ENCODE measurements at places on chromosomes 2 and 18.

DNA sequence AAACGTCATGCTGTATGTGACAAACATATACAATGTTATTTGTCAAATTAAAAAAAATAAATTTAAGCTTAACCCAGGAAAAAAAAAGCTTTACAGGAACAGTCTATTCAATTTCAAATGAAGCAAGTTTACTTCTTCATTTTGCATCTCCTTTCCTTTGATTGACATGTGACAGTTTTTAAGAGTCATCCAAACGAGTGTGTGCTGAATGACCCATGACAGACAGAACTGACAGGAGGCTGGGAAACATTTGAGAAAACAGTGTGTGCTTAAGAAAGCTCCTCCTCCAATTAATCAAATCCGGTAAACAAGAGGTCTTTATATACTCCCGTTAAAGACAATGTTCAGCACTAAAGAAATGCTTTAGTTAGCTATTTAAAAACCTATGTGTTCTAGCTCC, 177.7 kb downstream of the SRBD1 start:
- DNase-seq: no peak

DNA sequence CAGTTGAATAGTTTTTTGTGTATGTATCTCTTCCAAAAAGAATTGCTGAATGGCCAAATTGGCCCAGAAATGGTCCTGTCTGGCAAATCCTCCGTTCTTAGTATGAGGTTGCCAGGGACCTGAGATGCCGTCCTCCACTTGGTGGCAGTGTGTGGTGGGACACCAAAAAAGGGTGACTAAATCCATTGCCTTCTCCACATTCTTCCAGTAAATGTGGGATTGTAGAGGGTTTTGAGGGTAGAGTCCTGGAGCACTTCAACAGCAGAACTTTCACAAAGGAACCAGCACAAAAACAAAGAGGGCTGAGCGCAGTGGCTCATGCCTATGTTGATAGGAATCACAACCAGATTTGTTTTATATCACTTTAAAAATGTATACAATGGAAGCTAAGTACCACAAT, 199.9 kb downstream of the BCL2 start:
- DNase-seq: no peak

GRCh38 chr18:50558948-50559751, 737 bp upstream of the MAPK4 start:
- DNase-seq: no peak

- no peak for DNase-seq
These were observed 728.1 kb upstream of the SOX11 start for GRCh38 chr2:4964001-4964540.

DNA sequence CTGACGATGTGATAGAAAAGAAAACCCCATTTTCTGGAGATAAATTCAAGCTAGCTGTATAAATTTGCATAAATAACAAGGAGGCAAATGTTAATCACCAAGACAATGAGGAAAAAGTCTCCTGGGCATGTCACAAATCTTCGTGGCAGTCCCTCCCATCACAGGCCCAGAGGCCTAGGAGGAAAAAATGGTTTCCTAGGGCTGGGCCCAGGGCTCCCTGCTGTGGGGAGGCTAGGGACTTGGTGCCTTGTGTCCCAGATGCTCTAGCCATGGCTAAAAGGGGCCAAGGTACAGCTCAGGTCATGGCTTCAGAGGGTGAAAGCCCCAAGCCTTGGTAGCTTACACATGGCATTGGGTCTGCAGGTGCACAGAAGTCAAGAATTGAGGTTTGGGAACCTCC, 134.6 kb downstream of the CABLES1 start:
- no peak for DNase-seq

DNA sequence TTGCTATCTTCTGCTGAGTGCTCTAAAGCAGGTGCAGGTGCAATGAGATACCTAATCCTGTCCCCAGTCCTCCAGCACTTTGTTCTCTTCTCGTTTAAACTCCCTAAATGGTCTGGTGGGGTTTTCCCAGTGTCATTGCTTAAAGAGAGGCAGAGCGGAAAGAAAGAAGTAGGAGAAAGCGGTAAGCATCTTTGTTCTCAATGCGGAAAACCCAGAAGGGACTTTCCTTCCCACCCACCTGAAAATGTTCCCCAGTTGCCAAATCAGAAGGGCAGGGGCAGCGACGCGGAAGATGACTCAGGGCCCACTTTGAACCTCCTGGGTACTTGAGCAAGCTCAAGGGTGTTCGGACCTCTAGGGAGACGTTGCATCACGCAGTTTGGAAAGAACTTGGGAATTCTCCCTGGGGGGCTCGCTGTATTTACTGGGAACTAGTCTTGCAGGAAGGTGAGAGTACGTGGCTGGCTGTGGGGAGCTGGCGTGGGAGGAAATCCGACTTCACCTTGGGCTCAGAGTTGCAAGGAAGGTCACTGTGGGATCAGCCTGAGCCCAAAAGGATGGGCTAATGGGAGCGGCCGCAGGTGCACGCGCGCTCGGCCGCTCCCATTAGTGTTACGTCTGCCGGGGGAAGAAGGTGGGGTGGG, 589 bp upstream of the SGPP2 start:
- no peak for DNase-seq

- DNase-seq: no peak
These were observed 84.5 kb downstream of the DOCK10 start for GRCh38 chr2:224957540-224958461.

DNA sequence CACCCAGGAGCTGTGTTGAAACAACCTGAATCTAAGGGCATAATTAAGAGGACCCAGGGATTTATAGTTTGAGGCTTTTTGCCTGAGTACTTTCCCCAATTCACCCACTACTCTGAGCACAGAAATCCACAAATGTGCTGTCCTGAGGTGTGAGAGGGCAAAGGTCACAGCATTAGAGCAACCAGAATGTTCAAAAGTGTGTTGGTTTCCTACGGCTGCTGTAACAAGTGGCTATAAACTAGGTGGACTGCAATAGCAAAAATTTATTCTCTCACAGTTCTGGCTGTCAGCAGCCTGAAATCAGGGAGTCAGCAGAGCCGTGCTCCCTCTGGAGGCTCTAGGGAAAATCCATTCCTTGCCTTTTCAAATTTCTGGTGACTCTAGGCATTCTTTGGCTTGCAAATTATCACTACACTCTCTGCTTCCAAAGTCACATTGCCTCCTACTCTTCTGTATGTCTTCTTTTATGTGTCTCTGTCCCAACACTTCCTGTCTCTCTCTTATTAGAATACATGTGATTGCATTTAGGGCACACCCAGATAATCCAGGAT, 91.4 kb upstream of the TACR1 start:
- peak; percentile 3 for DNase-seq

DNA sequence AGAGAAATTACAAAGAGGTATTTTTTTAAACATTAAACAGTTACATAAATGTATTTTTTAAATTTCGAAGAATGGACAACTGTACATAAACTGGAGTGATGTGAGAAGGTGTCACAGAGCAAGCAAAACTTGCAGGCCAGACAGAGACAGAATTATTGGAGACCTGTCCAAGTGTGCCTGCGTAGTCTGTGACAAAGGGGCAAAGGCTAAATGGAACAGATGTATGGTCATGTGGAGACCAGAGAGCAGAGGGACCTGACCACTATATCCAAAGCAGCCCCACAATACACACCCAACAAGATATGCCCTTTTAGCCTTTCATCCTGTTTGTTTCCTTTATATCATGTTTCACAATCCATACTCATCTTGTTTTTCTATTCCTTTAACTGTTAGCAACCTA, 225.3 kb upstream of the VWC2L start:
- no peak for DNase-seq

GRCh38 chr2:33839791-33840190, 240.7 kb upstream of the FAM98A start:
- no peak for DNase-seq

GRCh38 chr2:71702071-71702970, 249.0 kb downstream of the DYSF start:
- DNase-seq: no peak

GRCh38 chr18:74446178-74446577, 10.9 kb downstream of the DIPK1C start:
- DNase-seq: no peak

DNA sequence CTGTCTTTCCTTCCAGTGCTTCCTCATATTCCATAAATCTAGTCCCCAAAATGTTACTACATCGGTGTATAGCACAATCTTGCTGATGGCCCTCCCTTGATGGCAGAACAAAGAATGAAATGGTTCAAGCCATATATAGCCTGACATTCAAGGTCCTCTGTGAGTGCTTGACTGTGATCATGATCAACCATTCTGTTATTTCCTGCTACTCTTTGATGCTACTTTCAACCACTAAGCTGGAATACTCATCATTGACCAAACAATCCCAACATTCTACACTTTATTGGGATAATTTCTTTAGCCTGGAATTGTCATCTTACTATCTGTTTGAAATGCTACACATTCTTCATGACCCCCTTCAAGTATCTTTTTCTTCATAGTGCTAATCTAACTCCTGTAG, 633.9 kb downstream of the PLCL1 start:
- DNase-seq: no peak

DNA sequence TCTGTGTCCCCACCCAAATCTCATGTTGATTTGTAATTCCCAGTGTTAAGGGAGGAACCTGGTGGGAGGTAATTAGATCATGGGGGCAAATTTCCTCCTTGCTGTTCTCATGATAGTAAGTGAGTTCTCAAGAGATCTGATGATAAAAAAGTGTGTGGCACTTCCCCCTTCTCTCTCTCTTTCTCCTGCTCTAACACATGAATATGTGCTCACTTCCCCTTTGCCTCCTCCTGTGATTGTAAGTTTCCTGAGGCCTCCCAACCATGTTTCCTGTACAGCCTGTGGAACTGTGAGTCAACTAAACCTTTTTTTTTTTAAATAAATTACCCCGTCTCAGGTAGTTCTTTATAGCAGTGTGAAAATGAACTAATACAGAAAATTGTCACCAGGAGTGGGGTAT, 380.0 kb downstream of the MEIS1 start:
- DNase-seq: no peak

DNA sequence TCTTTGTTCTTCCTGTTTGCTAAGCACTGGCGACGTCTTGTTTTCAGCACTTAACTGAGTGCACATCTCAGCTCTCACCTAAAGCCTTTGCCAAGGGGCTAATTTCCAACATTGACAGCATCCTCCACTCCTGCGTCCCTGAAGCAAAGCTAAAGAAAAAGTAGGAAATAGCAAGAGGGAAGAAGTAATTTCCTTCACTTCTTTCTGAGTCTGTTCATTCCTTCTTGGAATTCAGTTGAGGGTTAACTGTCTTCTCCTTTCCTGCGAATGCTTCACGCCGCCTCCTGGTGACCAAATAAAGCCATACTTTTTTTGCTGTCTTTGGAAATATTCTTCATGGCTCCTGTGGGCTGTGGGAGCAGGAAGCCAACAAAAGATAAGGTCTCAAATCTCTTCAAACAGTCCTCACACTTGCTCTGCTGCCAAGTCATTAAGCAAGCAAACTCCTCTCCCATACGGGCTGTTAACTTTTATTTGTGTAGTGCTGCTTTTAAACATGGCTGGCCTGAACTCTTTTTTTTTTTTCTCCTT, 100.9 kb downstream of the DPP10 start:
- no peak for DNase-seq

GRCh38 chr2:31087491-31087890, 50.7 kb downstream of the GALNT14 start:
- no peak for DNase-seq

DNA sequence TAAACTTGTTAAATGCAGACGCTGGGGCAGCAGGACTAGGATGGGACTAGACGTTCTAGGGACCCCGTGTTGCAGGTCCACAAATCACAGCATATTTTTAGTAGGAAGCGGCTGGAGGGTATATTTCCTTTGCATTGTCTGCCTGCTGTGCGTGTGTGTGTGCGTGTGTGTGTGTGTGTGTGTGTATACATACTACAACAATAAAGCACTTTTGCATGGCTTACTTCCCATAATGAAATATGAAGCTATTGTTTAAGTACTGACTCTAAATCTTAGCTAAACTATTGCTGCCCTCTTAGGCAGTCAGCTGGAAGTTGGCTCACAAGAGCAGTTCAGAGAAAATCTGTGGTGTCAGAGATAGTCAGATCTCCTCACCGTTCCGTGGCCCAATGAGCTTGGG, 133.4 kb downstream of the CABLES1 start:
- no peak for DNase-seq

DNA sequence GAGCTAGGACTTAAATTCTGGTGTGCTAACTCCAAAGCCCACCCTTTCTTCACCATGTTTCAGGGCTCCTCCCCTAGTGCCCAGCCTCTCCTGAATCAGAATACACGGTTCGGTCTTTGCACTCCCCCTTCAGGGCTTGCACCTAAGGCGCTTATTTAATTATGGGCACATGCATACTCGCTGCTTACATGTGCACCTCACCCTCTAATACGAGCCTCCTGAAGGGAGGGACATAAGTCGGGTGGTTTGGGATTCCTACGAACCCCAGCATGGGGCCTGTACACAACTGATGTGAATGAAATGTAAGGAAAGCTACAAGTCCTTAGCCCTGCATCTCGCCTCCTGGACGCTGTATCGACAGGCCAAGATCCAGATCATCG, 435 bp downstream of the IFT172 start:
- DNase-seq: no peak

DNA sequence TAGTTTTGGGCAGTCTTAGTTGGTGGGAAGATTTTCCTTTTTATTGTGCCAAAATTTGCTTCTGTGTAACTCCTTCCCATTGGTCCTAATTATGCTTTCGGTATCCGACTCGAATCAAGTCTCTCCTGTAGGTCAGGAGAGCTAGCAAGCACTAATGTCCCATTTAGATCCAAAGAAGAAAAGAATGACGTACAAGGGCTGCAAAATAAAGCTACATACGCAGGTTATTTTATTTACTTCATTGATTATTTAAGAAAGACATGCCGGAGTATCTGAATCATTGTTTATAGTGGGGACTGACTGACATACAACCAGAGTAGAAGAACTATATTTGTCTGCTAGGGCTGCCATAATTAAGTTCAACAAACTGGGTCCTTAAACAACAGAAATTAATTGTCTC, 648.5 kb downstream of the CPS1 start:
- no peak for DNase-seq

DNA sequence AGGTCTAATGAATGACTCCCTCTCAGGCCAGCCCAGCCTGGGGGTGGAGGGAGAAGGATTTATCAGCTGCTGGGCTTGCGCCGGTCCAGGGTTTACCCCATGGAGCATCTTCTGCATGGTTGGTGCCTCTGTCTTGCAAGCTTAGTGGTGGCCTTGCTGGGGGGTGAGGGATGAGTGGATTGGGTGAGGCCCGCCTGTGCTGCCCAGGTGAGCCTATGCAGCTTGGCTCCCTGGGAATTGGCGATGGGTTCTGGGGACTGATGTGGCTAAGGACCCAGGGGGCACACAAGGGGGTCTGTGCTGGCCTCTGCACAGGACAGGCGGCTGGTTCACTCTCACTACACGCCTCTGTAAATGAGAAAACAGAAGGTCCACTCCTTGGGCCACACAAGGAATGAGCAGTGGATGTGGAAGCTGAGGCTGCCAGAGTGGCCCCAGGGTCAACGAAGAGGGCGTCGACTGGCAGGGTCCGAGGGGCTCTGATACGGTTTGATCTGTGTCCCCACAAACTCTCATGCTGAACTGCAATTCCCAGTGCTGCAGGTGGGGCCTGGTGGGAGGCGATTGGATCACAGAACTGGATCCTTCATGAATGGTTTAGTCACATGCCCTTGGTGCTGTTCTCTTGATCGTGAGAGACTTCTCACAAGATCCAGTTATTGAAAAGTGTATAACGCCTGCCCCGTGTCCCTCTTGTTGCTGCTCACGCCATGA, 151.6 kb upstream of the HDAC4 start:
- no peak for DNase-seq

- DNase-seq: no peak
These were observed 417.5 kb downstream of the NUP35 start for GRCh38 chr2:183541766-183542165.

All from amniotic stem cell (primary cell).